ENCODE measurements at places on chromosomes 13 and 19. TPM values are rescaled to one million over a fixed set of nuclear protein-coding genes. Genes with fewer than 3 reads are reported as not detected.

Gene YJEFN3
- 0.22 TPM for total RNA-seq

Gene ATP8B3
- total RNA-seq, result 2.2 TPM

- DNase-seq, result no peak
These were observed 127.8 kb downstream of the MRPL57 start for GRCh38 chr13:21304256-21304655.

DNA sequence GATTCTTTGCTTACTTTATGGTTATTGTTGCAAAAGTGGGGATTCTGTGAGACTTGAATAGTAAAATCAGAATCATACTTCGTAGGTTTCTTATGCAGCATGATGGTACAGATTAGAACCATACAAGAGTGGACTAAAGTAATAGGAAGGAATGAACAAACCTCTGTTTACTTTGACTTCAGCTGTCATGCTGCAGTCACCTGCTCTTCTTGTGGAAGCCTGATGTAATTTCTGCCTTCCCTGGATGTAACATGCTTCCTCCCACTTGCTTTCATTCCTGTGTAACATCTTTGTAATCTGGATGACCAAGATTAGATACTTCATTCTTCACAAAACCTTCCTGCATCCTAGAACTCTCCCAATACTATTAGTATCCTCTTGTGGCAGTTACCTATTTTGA lies 235.0 kb downstream of the PCCA start:
- DNase-seq, result no peak

Gene OR4F17
- total RNA-seq, result not detected

GRCh38 chr19:9911524-9912185 lies 24.7 kb downstream of the OLFM2 start:
- DNase-seq, result no peak

GRCh38 chr13:61128850-61129645 lies 286.6 kb downstream of the PCDH20 start:
- DNase-seq, result no peak

DNA sequence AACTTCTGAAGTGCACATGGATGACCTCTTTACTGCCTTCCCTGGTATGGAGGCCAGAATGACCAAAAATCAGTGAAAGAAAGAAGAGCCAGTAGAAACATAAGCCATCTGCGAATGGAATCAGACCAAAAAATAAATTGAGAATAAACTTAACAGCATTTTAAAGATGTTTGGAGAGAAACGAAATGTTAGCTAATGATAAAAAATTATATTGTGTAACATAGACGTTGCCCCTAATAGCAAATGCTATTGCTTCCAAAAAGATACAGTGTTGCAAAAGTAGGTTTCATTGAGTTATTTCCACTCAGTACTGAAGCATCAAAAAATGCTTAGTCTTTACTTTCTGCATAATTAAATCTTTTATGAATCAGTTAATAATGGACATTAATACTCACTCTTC lies 371.7 kb downstream of the LIG4 start:
- no peak for DNase-seq

Gene FAM32A
- total RNA-seq, result 53.5 TPM

Measured in esophagus squamous epithelium (tissue), 5 donors.